HEK293T (cell line): ENCODE measurements at places on chromosomes 4 and X.

DNA sequence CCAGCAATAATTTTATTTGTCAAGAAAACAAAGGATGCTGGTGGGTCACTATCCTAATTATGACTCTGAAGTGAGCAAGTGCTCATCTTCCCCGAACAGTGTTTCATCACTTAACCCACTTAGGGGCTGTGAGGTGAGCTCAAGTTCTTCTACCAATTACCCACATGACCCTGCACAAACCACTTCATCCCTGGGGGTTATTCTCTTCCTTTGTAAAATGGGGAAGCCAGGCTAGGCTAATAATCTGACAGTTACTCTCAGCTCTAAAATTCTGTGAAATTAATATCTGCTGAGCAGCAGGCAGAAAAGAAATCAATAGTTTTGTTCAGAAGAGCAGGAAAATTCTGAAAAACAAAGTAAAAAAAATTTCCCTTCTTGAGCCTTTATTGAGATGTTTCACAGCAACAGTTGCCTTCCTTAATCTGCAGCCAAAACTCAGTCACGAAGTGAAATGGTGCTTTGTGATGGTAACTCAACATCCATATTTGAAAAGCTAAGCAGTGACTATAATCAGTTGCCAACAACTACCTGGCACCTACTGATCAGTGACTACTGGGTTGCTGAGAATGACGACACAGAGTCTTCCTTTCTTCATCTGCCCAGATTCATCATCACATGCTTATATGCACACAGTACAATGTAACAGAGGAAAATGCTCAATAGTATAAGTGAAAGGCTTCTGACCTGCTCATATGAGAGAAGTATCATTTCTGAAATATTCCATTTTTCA, 24.1 kb downstream of the ATP8A1 start:
- DNase-seq = no peak

- no peak for DNase-seq
Observed at GRCh38 chr4:120059036-120059435, 7.6 kb downstream of the MAD2L1 start.

GRCh38 chr4:99463566-99463965, 28.4 kb upstream of the ADH7 start:
- no peak for DNase-seq

DNA sequence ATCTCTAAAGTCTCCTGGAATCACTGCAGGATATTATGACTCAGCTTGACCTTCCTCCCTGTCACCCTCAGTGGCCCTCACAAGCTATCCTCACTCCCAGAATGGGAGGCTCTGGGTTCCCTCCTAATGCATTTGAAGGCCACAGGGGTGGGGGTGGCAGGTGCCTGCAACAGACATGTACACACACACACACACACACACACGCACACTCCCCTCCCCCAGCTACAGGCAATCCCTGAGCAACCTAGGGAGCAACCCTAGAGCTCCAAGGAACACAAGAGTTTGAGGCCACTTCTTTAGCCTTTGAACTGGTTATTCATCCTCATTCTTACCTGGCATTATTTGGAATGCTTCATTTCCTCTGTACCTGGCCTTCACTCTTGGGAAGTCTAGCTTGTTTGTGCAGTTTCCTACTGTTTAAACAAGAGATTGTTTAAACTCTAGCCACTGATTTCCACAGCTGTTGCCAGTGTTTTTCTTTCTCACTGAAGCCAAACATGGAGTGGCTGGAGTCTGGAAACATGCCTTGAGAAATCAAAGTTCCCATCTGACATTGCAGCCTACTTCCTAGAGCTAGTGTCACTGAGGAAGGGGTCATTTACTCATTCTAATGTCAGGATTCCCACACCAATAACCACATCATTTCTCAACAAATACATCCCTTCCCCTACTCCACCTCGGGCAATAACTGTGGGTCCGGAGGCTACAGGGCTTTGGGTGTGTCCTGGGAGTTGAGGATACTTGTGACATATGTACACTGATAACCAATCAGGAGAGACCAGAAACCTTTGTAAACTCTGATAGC, 37.7 kb downstream of the MAOA start:
- no peak for DNase-seq

GRCh38 chr4:132275583-132276121, 873.4 kb upstream of the PCDH10 start:
- DNase-seq = no peak

DNA sequence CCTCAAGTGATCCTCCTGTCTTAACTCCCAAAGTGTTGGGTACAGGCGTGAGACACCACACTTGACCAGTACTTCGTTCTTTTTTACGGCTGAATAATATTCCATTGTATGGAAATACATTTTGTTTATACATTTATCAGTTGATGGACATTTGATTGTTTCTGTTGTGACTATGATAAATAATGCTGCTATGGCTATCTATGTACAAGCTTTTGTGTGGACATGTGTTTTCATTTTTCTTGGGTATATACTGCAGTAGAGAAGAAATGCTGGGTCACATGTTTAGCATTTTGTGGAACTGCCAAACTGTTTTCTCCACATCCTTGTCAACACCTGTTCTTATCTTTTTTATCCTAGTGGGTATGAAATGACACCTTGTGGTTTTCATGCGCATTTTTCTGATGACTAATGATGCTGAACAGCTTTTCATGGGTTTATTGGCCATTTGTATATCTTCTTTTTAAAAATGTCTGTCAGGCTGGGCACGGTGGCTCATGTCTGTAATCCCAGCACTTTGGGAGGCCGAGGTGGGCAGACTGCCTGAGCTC, 37.3 kb downstream of the SAT1 start:
- no peak for DNase-seq

- no peak for DNase-seq
Observed at GRCh38 chrX:16868920-16869319, 1.2 kb downstream of the RBBP7 start.

DNA sequence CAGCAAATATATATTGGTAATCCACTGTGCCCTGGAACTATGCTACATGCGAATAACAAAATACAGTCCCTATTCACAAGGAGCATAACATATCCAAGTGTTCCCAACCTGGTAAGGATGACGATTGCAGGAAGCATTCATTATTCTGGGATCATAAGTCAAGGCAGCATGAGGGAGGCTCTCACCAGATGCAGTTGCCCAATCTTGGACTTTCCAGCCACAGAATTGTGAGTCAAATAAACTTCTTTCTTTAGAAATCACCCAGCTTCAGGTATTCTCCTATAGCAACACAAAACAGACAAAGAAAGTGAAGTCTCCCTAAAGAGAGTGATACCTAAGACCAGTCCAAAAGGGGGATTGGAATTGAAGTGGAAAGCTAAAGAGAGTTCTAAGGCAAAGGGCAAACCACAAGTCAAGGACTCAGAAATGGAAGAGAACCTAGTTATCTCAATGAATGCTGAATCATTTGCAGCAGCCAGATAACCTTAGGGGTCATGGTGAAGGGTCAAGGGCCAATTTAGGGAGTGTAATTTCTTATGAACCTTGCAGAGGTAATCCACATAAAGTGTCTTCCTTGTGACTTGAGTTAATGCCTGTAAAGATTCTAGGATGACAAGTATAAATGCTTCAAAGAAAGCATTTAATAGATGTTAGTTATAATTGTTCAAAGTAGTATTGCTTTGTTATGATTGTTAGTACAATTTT, 103.1 kb upstream of the PCDH7 start:
- no peak for DNase-seq

GRCh38 chr4:90078440-90078839, 48.8 kb upstream of the CCSER1 start:
- DNase-seq = no peak
